T follicular helper cell (primary cell): ENCODE measurements at places on chromosomes 7 and 10.

GRCh38 chr7:154836021-154836448 lies 166.9 kb downstream of the PAXIP1 start:
- DNase-seq: no peak

GRCh38 chr7:158351051-158351450 lies 236.6 kb downstream of the PTPRN2 start:
- DNase-seq: no peak

DNA sequence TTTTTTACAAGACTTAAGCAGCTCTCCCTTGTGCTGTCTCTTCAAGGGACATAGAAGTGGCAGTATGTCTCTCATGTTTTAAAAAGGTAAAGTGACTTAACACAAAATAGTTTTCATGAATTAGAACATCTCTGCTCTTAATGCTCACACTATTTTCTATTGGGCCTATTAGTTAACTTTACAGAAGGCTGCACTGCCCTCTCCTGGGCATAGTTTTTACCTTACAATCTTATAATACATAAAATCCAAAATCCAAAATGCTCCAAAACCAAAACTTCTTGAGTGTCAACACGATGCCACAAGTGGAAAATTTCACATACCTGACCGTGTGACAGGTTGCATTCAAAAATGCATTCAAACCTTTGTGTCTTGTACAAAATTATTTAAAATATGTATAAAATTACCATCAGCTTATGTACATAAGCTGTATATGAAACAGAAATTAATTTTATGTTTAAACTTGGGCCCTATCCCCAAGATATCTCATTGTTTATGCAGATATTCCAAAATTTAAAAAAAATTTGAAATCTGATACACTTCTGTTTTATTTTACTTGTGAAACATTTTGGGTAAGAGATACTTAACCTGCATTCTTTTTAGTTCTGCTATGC lies 25.8 kb downstream of the TES start:
- peak; percentile 52 for DNase-seq

DNA sequence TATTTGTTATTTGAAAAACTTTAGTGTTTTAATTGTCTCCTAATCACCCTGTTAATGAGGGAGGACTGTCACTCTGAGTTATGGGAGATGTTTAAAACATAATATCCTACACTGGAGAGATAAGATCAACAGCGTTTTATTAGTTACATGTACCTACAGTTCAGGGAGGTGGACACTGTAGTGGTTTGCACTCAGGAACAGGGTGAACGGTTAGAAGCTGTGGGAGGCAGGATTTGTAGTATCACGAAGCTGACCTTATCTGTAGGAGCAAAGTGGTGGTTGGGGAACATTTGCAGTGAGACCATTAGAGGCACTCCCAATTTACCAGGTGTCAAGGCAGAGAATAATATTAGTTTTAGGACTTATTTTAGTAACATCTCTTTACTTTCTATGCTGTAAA lies 193.3 kb upstream of the KCND2 start:
- no peak for DNase-seq

DNA sequence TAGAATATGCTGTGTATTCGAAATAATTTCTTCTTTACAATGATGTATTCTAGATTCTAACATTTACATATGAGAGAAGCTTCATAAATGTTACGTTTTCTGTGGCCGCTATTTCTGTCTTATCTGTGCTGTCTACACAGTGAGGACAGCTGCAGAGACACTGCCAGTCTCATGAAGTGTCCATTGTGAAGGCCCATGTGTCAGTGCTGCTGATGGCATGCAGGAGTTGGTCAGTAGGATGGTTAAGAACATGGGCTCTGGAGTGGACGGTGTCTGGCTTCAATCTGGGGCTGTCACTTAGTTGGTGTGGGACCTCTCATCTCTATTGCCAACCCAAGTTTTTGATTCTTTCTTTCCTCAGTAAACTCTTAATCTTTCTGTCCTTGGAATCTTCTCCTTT lies 137.3 kb downstream of the SDK1 start:
- no peak for DNase-seq

DNA sequence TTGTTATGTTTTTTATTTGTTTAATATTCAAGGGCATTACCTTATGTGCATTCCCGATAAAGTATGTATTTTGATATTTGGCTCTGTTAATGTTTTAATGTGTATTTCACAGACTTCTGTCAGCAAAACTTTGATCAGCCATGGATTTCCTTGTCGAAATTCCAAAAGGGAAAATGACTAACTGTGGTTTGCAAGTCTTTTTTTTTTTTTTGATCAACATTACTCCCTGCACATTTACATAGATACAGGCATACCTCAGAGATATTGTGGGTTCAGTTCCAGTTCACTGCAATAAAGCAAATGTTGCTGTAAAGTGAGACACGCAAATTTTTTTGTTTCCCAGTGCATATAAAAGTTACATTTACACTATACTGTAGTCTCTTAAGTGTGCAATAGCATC lies 351.9 kb downstream of the CXCL12 start:
- DNase-seq: no peak
